ENCODE measurements at places on chromosomes 5 and 9.

GRCh38 chr9:108662956-108663355 is 192.8 kb downstream of the ACTL7B start:
- no peak for DNase-seq

- DNase-seq, result peak; percentile 21
Measured at GRCh38 chr9:17005056-17005823, 129.6 kb upstream of the CNTLN start.

DNA sequence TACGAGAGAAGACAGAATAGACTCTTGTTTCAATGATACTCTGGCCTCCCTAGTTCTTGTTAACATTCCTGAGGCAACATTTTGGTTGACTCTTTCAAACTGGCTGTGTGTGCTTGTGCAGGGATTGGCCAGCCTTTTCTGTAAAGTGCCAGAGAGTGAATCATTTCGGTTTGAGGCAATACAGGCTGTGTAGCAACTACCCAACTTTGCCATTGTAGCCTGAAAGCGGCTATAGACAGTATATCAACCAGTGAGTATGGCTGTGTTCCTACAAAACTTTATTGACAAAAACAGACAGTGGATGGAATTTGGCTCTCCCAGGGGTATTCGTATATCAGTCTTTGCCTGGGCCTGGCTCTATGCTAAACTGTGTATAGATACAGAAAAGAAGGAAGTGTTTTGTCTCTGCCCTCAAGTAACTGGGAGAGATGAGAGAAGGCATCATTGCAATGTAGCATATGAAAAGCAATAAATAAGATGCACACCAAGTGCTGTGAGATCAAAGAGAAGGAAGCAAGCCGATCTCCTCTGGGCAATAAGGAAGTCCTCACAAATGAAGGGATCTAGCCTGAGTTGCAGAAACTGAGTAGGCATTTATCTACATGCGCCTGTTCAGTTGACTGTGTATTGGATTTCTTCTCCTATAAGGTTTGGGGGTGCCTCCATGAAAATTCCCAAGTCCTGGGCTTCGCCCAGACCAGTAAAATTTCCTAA is 568.0 kb upstream of the KLF4 start:
- DNase-seq, result no peak

GRCh38 chr5:11973469-11973868 is 69.2 kb upstream of the CTNND2 start:
- DNase-seq, result no peak

DNA sequence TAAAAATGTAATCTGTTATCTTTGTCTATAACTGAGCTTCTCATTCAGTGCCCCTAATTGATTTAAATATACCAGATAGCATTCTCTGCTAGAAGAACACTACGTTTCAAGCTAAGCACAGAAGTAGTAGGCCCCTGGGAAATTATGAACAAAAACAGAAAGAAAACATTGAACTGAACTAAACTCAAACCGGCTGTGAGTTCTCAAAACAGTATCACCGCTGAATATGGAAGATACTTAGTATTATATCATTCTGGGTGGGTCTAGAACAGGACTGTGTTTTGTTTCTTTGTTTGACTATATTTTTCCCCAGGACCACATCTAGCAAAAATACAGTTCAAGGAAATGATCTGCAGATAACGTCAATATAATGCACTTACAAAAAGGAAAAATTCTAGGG is 95.1 kb upstream of the HMHB1 start:
- no peak for DNase-seq

DNA sequence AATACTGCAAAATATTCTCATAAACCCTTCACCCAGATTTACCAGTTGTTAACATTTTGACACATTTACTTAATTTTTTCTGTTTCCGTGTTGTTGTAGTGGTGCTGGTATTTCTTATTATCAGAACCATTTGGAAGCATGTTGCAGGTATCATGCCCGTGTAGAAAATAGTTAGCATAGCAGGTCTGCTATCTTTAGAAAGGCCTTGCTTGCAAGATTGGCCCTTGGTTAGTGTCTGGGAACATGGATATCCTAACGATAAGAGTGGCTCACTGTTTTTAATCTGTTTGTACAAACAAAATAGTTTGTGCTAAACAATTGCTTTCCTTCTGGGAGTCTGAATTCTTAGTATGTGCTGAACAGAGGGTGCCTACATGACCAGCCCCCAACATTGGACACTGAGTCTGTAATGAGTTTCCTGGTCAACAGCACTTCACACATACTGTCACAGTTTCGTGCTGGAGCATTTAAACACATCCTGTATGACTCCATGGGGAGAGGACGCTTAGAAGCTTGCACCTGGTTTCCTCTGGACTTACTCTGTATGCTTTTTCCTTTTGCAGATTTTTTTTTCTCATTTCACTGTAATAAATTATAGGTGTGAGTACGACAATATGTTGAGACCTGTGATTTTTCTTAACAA is 66.9 kb downstream of the MAN2A1 start:
- no peak for DNase-seq

DNA sequence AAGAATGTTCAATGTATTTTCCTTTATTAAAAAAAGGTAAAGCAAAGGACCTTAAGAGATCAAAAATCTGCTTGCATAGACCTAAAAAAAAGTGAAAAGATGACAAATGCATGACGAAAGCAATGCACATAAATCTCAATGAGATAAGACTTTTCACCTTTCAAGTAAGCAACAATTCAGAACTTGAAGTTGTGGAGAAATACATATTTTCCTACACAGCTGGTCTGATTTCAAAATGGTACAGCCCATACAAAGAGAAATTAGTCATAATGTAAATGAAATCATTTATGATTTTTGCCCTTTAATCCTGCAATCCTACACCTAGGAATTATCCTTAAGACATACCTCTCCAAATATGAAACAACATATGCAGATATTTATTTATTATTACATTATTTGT is 568.0 kb downstream of the ANXA1 start:
- DNase-seq, result no peak

- peak; percentile 49 for DNase-seq
Measured at GRCh38 chr9:34500623-34501267, 22.0 kb downstream of the ENHO start.

DNA sequence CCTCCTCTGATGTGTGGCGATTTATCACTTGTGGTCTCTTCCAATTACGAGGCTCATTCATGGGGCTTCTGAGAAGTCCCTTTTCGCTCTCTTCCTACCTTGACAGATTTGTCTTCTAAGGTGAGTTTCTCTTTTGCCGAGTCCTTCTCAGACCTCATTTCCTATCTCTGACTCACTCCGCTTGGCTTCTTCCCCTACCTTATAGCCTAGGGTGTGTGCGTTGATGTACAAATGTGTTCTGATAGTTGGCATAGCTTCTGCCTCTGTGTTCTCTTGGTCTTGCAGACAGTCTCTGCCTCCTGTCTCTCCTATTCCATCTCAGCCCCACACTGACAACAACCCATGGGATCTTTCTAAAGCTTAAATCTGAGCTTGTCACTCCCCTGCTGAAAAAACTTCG is 56.9 kb upstream of the SHB start:
- no peak for DNase-seq

- no peak for DNase-seq
Measured at GRCh38 chr5:79243224-79243623, 7.3 kb downstream of the JMY start.

DNA sequence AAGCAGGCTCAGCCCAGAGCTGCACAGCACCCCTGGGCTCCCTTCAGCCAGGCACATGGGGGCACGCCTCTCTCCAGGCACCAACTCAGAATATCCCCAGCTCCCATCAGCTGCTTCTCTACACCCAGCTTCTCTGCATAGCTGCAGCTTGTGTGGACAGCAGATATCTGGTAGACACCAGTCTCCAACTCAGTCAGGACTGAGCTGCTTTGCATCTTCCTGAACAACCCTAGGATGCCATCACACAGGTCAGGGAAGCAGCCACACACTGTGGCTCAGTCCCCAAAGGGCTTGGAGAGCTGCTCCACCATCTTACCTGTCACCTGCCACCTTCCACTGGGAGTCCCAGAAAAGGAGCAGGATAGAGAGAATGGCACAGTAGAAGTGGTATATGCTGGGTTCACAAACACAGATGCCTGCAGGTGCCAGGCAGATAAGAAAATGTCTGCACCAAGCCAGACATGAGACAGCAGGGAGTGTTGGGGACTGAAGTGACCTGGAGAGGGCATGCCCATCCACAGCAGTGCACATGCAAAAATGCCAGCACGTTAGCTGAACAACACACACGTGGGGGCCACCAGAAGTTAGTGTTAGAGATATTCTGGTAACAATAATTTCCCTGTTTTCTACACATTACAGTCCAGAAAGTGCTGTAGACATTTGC is 42.0 kb downstream of the THBS4 start:
- DNase-seq, result no peak

DNA sequence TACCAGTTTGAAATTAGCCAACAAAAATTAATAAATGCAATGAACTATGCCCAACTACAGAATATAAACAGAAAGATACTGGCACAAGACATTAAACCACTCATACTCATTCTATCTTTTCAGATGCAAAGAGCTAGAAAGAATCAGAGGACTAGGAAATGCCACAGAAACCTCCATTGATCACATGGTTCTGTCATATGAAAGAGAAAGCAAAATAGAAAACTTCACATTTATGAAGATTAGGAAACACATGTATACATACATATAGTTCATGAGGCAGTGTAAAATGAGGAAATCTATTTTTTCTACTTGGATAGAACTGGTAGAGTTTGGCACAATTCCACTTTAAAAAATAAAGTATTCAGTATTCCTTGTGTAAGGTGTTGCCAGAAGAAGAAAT is 275.1 kb upstream of the PTGER4 start:
- no peak for DNase-seq

- DNase-seq, result no peak
Measured at GRCh38 chr5:10122076-10122726, 127.5 kb downstream of the ATPSCKMT start.

DNA sequence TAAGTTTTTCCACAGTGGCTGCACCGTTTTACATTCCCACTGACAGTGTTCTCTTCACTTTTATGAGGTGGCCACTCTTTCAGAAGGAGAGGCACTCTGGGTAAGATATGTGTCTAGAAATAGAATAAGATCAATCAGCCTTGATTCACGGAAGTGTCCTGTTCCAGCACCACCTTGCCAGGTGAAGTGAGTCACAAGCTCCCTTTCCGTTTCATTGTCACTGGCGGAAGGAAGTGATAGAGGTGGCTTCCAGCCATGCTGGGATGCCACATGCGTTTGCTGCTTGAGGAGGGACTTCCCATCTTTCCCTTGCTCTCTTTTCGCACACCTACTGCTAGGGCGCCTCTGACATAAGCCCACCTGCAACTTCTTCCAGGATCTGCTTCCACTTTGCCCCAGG is 217.1 kb downstream of the PIK3R1 start:
- DNase-seq, result no peak

GRCh38 chr5:142846406-142846805 is 76.2 kb downstream of the ARHGAP26 start:
- no peak for DNase-seq

DNA sequence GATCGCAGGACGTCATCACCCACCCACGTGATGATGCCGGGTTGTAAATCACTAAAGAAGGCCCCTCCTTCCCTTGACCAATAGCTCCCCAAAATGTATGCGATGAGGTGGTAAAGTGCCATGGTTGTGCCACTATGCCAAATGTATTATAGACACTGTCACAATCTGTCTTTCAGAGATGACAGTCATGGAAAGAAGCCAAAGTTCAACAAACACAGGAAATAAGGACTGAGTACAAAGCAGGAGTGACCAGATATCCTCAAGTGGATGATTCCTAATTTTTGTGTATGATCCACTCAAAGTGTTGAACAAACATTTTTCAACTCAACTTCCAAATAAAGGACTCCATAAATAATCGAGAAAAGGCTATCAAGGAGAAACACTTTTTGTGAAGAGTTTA is 12.5 kb downstream of the GLIS3 start:
- DNase-seq, result no peak

DNA sequence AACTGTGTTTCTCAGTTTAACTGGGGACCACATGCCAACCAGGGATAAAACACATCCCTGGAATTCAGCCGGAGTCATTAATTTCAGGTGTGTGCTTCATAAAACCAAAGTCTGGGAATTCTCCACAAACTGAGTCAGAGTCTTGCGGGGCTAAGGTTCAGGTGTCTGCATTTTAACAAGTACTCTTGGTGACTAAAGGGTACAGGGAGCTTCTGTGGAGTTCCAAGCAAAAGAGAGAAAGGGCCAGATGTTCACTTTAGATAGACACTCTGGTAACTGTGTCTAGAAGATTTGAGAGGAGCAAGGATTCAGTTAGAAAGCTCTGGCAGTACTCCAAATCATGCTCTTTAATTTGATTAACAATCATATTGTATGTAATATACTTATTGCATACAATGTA is 4.0 kb downstream of the NADK2 start:
- no peak for DNase-seq

- DNase-seq, result no peak
Measured at GRCh38 chr5:124262991-124263571, 483.4 kb downstream of the ZNF608 start.

GRCh38 chr9:29213417-29214153 is 1640.3 kb upstream of the C9orf72 start:
- peak; percentile 79 for DNase-seq

DNA sequence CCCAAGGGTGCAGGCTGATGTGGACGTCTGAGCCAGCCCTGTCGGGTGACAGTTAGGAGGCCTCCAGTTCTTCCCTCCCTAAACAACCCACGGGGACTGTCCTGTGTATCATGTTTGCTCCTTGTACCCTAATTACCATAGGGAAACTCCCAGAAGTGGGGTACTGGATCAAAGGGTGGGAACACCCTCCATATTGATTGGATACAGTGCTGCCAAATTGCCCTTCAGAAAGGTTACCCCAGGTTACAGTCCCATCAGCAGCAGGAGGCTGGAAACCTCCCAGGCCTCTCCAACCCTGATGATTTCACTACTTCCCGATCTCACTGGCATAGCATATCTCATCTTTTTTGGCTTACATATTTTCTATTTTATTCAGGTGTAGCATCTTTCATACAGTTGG is 22.0 kb downstream of the UBE2QL1 start:
- no peak for DNase-seq

DNA sequence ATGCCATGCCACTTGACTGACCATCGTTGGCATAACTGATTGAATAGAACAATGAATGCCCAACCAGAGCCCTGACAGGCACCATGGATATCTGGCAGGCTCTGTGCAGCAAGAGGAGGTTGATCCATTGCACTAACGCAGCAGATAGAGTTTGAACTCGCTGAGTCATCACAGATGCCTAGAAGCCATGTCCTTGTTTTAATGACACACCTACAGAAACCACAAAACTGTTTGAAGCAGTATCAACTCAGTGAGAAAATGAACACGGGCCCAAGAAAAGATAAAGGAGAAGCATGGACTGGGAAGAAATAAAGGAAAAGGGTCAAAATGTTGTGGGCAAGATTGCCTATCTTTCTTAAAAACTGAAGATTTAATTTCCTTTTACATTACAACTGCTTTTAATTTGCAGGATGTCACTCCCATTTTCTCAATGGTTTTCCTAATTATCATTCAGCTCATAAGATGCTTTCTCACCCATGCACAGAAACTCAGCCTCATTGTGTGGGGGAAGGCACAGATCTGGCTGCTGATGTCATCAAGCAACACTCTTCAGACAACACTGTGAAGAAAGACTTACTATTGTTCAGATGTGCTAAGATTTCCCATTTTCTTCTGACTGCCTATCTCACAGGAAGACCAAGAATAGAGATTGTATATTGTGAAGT is 129.0 kb downstream of the PIK3R1 start:
- no peak for DNase-seq

Data from NCI-H1105 (cell line).